ENCODE measurements at places on chromosomes 2 and 18. TPM values are rescaled to one million over a fixed set of nuclear protein-coding genes. Genes with fewer than 3 reads are reported as not detected.

The L3MBTL4 gene
- total RNA-seq: under 0.01 TPM

The SH3BP4 gene
- 11.2 TPM for total RNA-seq

The CCDC74B gene
- total RNA-seq: 9.6 TPM

The STEAP3 gene
- 13.8 TPM for total RNA-seq

The RBKS gene
- total RNA-seq: 1.4 TPM

The SLC19A3 gene
- total RNA-seq: 2.1 TPM

The ERICH2 gene
- total RNA-seq: not detected

The STRN gene
- total RNA-seq: 8.6 TPM

The CHN1 gene
- 1.7 TPM for total RNA-seq

The ZAP70 gene
- not detected for total RNA-seq

The UCN gene
- total RNA-seq: 0.30 TPM

The EPC2 gene
- 16.8 TPM for total RNA-seq

The ALPG gene
- total RNA-seq: not detected

The FBXO36 gene
- total RNA-seq: 1.4 TPM

The FOXD4L1 gene
- 0.12 TPM for total RNA-seq

The UGT1A9 gene
- not detected for total RNA-seq

The KIF5C gene
- 0.08 TPM for total RNA-seq

The WNT10A gene
- not detected for total RNA-seq

The TOGARAM2 gene
- total RNA-seq: not detected

The DSG4 gene
- total RNA-seq: not detected

The MDH1B gene
- 0.83 TPM for total RNA-seq

The SPATS2L gene
- total RNA-seq: 48.6 TPM

The DPYSL5 gene
- not detected for total RNA-seq

The TLX2 gene
- not detected for total RNA-seq

The DSC1 gene
- total RNA-seq: not detected

The PAIP2B gene
- total RNA-seq: 0.47 TPM

The CELF4 gene
- not detected for total RNA-seq

The VWA3B gene
- total RNA-seq: not detected

The WNT6 gene
- total RNA-seq: not detected

The NETO1 gene
- total RNA-seq: not detected

The EDAR gene
- not detected for total RNA-seq

The STAT4 gene
- 4.1 TPM for total RNA-seq

The VWC2L gene
- total RNA-seq: not detected

The MOGAT1 gene
- total RNA-seq: not detected

Measured in smooth muscle cell of the coronary artery (primary cell).